Calu3 (cell line): ENCODE measurements at places on chromosomes 4 and X. TPM values are rescaled to one million over a fixed set of nuclear protein-coding genes. Genes with fewer than 3 reads are reported as not detected.

Gene YY2
- 4.6 and 4.7 TPM in 2 replicates for total RNA-seq

GRCh38 chr4:184653650-184654049 is 4.1 kb downstream of the PRIMPOL start:
- no peak for DNase-seq

- no peak for DNase-seq
Observed at GRCh38 chr4:33890841-33891240, 2353.5 kb downstream of the ARAP2 start.

DNA sequence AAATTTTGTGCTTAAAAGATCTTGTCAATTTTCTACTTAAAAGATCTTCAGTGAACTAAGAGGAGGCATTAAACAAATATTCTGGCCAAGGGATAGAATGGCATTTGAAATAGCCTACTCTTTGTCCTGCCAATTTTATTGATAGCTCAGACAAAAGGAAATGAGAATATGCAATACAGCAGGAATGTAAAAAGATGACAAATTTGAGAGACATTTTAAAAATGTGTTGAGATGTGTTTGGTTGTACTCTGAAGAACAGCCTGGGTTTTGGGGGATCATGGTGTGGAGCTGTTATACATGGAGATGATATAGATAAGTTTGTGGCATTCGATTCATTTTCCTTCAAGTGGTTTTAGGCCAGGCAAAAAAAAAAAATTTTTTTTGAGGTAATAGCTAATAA is 11.6 kb upstream of the MAD2L1 start:
- DNase-seq: no peak

GRCh38 chrX:124931241-124931640 is 388.4 kb upstream of the TEX13C start:
- DNase-seq: no peak

- no peak for DNase-seq
Observed at GRCh38 chr4:188297873-188298272, 158.6 kb downstream of the TRIML1 start.
